ENCODE measurements at places on chromosomes 2 and 18.

- DNase-seq: no peak
These were observed 171.4 kb upstream of the ZFP36L2 start for GRCh38 chr2:43397821-43398220.

DNA sequence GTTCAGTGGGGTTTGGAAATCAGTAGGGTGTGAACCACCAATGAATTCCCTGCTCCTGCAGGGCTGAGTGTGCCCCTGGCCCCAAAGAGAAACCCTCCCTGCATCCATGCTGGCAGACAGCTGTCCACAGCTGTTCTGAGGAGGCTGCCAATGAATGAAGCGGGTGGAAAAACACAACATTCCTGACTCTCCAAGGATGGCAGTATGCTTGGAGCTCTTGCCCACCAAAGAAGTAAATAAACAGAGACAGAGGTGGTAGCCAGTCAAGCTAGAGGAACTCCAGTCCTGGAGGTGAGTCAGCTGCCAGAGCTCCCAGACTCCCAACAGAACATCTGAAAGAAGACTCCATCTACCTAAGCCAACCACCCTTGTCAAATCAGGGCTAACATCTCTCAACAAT, 6.2 kb downstream of the ZBTB7C start:
- DNase-seq: no peak

- DNase-seq: peak; percentile 27
These were observed 184.6 kb downstream of the CYP26B1 start for GRCh38 chr2:71962911-71963694.

GRCh38 chr2:99957332-99958133, 184.9 kb downstream of the AFF3 start:
- peak; percentile 28 for DNase-seq

GRCh38 chr2:124625561-124625960, 600.5 kb downstream of the CNTNAP5 start:
- DNase-seq: no peak

DNA sequence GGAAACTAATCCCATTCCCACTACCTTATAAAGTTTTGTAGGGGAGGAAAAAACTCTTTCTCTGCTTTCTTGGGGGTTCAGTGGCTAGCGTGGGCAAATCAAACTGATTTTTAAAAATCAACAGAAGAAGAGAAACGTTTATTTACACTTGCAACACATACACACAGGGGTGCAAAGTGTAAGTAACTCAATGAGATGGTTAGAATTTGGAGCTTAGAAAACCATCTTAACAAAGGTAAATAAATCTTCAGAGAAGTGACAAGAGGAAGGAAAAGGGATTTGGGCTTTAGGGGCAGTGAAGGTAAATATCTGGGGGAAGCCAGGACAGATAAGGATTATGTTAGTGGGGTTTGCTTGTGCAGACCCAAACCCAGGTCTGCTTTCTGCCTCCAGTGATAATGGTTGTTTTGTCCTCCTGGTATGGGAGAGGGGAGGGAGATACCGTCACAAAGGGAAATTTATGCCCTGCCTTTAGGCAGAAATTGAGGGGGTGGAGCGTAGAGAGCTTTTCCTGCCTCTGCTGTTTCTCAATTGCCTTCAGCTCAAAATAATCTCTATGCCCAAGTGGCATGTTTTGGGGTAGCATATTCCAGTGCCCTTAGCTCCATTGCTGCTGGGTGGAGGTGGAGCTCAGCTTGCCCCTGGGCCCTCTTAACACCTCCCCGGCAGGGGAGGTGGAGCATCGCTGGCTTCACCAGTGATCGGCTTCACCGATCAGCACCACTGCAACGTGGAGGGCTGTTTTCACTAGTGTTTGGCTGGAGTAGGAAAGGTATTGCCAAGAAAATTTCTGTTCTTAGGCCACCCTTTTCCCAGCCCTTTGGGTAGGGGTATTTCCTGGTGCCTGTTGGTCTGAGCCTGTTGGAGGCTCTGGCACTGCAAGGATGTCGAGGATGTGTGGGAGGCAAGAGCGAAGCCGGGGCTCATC, 92.2 kb downstream of the TEX51 start:
- DNase-seq: no peak

GRCh38 chr2:196365145-196365544, 193.8 kb upstream of the STK17B start:
- no peak for DNase-seq

- no peak for DNase-seq
These were observed 104.8 kb upstream of the VRK2 start for GRCh38 chr2:57941816-57942215.

DNA sequence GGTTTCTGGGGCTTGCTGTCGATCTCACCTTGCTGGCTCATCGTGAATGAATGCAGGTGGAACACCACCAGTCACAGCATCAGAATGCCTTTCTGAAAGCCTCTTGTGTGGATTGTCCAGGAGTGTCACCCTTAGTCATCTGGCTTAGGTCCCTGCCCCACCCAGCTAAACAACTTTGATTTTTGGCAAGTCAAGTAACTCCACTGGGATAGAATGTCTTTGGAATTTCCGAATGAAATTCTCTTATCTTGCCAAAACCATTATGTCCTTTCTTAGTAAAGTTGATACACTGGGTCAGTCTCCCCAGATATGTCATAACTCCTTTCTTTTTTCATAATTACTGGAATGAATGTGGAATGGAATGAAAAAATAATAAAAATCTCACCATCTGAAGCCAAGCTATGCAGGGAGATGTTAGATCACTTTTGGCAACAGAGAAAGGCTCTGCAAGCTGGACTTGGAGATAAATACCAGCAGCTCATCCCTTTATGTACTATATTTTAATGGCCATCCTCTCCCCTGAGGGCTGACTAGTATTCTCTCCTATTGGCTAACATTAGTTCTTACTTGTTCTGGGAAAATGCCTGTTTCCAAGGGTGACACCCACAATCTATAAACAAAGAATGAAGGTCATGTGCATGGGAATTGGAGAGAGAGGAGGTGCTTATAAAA, 35.4 kb downstream of the INSIG2 start:
- peak; percentile 88 for DNase-seq

GRCh38 chr18:79552696-79553095, 126.9 kb upstream of the CTDP1 start:
- DNase-seq: no peak

DNA sequence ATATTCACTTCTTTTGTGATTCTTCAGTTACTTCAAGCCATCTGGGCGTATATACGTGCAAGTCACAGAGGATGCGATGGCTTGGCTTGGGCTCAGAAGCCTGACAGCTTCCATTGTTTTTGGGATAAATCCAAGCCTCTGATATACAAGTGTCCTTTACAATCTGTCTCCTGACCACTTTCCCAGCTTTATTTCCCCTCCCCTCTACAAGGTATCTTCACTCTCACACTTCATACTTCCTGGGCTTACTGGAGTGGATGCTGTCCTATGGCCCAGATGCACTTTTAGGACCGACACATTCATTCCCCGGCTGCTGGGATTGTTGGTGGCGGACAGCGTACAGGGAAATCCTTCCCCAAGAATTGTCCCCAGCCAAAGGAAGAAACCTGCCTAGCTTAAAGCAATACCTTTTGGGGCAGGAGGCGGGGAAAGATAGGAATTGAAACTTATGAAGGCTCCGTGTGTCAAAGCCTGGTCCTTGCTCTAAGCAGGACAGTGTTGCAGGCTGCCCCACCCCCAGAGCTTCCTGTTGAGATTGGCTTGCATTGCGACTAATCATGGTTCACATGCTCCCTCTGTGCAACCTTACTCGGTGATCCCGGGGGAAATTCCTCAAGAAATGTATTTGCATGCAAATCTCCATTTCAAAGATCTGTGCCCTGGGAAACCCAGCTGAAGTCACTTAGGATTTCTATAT, 802.9 kb upstream of the ID2 start:
- DNase-seq: no peak

- no peak for DNase-seq
These were observed 190.7 kb downstream of the INSIG2 start for GRCh38 chr2:118279005-118279404.

GRCh38 chr18:54151376-54151775, 73.1 kb downstream of the MBD2 start:
- no peak for DNase-seq

- peak; percentile 31 for DNase-seq
These were observed 292.4 kb downstream of the TRIB2 start for GRCh38 chr2:13009027-13009642.

GRCh38 chr18:76977684-76978232, 154.8 kb downstream of the MBP start:
- DNase-seq: no peak

DNA sequence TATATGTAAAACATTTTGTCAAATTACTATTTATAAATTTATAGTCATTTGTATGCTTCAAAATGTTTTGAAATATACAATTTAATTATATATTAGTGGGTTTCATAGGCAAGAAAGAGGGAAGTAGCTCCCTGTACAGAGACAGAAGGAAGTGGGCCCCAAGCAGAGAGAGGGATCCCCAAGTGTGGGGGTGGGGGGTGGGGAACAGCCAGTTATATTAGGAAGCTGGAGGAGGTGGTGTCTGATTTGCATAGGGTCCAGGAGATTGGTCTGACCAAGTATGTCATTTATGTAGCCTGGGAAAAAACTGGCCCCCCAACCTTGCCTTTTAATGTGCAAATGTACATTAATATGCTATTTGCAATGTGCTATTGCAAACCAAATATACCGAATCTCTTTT, 76.5 kb upstream of the ZSWIM2 start:
- no peak for DNase-seq

DNA sequence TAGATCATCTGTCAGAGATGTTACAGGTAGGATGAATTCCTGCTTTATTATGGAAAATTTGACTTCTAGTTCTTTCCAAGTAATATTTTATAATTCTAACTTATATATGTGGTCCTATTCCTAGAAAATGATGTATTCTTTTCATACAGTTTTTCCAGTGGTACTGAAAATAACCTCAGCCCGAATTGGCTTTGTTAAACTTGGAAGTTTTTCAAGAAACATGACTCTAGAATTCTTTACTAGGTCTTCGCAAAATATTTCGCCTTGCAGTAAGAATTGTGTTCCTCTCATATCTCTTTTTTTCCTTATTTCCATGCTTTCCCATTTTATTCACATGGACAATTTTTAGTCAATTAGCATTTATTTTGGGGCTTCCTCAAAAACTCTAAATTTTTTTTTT, 60.5 kb downstream of the BMPR2 start:
- DNase-seq: peak; percentile 19

GRCh38 chr2:219958941-219959340, 331.5 kb downstream of the SLC4A3 start:
- DNase-seq: no peak

GRCh38 chr18:57550510-57550909, 36.0 kb downstream of the FECH start:
- no peak for DNase-seq

DNA sequence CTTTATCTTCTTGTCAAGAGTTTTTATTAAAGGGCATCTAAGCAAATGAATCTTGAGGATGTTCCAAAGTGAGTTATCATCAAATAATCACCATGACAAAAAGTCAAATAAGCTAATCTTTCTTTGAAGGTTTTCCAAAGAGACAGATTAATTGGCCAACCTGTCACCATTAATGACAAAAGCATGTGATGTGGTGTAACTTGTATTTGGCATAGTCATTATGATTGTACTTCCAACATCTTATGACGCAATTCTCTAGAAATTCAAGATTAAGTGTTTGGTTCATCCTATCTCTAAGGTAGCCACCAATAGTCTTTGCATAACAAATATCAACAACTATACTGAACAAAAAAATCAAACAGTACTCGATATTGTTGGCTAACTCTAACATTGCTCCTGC, 28.6 kb downstream of the RBMS1 start:
- no peak for DNase-seq

GRCh38 chr2:173184031-173185004, 108.7 kb downstream of the MAP3K20 start:
- peak; percentile 92 for DNase-seq

GRCh38 chr2:233244818-233245217, 6.7 kb upstream of the ATG16L1 start:
- no peak for DNase-seq

DNA sequence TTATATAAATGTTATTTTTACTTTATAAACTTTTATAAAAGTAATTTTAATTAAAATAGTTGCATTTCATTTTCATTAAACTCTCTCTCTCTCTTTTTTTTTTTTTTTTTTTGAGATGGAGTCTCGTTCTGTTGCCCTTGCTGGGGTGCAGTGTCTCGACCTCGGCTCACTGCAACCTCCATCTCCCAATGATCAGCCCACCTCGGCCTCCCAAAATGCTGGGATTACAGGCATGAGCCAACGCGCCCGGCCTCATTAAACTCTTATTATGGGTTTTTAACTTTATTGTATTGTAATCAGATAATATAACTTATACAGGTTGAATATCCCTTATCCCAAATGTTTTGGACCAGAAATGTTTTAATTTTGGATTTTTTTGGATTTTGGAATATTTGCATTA, 10.9 kb upstream of the NPPC start:
- DNase-seq: no peak

GRCh38 chr18:68818584-68818983, 20.7 kb downstream of the CCDC102B start:
- DNase-seq: no peak

GRCh38 chr2:70321370-70321769, 19.5 kb upstream of the FAM136A start:
- DNase-seq: no peak

DNA sequence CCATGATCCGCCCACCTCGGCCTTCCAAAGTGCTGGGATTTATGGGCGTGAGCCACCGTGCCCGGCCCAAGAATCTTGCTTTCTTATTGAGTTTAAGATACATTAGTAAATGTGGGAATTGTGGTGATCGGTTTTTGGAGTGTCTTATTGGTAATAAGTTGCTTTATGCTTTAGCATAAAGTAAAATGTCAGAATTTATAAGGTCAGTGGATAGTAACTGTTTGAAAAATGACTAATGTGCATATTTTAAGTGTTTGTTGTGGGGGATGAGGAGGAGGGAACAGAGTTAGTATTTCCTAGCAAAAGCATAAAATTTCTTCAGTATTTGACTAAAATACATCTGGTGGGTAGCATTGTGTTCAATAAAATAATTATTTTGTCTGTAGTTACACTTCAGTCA, 77.4 kb downstream of the SLC39A10 start:
- peak; percentile 9 for DNase-seq

DNA sequence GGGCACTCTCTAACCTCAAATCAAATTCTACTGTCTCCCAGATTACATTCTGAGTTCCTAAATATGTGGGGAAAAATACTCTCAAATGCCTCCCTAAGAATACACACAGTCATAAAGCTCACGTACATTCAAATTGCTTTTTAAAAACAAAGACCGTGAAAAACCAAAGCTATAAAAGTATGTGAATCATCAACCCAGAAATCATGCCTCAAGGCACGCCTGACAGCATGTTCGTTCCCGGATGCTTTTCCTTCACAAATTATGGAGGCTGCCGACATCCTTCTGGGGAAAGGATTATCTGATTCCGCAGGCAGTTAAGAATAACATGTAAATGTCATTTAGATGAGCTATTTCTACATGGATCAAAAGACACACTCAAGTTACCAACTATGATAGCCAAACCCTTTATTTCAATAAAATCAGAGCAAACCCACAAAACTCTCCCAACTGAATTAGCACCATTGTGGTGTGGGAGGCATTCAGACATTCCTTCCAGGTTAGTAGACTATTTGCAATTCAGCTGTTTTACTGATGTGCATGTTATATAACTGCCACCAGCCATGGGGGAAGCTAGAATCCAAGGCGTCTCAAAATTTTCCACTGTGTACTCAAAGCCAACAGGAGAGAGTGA, 398.2 kb upstream of the TRIB2 start:
- DNase-seq: peak; percentile 65

- no peak for DNase-seq
These were observed 112.2 kb downstream of the SOS1 start for GRCh38 chr2:39008665-39009064.

- peak; percentile 68 for DNase-seq
These were observed 37.3 kb upstream of the BMP10 start for GRCh38 chr2:68908392-68908970.

GRCh38 chr2:105954891-105955290, 210.2 kb downstream of the NCK2 start:
- no peak for DNase-seq

- no peak for DNase-seq
These were observed 1.2 kb upstream of the ZNF892 start for GRCh38 chr2:95206096-95206495.

Measured in GM03348 (cell line).